ENCODE measurements at places on chromosomes 6 and 20.

DNA sequence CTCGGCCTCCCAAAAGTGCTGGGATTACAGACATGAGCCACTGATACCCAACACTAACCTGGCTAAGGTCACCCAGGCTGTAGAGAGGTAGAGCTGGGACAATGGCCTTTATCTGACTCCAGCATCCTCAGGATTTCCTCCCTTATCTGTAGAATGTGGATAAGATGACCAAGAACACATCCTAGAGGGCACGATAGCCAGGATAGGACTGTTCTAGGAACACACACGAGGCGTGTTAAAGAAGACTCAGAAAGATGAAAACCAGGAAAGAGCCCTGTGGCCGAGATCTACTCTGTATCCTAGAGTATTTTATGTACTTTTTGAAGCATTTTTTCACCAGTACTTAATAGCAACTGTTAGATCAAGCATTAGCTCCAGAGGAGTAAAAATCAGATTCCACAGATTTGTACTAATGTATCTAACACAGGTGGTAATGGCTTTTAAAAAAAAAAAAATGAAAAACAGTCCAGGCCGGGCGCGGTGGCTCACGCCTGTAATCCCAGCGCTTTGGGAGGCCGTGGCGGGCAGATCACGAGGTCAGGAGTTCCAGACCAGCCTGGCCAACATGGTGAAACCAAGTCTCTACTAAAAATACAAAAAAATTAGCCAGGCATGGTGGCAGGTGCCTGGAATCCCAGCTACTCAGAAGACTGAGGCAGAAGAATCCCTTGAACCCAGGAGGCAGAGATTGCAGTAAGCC, 17.3 kb downstream of the PPP1R10 start:
- DNase-seq, result no peak

- DNase-seq, result no peak
Measured at GRCh38 chr6:14452567-14453527, 335.3 kb downstream of the CD83 start.

- DNase-seq, result no peak
Measured at GRCh38 chr6:44463728-44464450, 76.4 kb downstream of the CDC5L start.

DNA sequence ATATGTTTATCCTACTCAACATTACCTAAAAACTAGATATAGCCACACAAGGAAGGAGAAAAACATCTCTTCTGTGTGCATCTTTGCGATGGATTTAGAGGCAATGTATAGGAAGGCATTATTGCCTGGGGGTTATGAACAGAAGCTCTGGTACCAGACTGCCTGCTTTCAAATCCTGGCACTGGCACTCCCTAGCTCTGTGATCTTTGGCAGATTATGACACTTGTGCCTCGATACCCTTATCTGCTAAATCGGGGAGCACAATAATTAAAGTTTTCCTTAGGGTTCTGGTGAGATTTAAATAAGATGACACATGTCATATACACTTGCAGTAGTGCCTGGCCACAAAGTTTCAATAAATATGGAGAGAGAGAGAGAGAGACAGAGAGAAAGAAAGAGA, 53.3 kb downstream of the SYNE1 start:
- no peak for DNase-seq

DNA sequence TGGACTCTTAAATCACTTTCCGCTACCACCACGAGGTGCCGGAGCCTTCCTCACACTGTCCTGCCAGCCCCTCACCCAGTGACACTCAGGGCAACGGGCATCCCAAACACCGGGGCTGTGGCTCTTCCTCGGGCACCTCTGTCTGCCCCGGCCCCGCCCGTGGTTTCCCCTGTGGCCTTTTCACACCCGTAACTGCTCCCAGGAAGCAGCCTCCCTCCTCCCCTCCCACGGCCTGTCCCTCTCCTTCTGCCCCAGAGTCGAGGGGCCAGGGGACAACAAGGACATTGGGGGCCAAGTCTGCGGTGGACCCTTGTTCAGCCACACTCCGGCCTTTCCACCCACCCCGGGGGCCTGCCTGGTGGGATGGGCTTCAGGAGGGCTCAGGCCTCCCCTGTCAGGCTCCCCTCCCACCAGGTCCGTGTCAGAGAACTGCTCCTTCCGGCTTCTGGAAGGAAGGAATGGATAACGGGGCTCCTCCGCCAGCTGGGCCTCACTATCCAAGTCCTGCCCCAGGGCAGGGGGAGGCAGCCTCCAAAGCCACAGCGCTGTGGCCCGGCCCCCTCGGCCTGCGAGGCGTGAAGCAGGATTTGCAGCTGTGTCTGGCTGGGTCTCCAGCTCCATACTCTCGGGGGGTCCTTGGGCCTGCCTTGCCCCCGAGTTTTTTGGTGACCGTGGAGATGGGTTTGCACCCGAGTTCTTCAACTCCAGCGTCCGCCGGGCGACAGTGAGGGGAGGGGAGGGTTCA, 54.7 kb upstream of the CHRNA4 start:
- no peak for DNase-seq

- no peak for DNase-seq
Measured at GRCh38 chr6:475314-475713, 83.8 kb downstream of the IRF4 start.

GRCh38 chr6:137156650-137157049, 16.8 kb downstream of the IL22RA2 start:
- DNase-seq, result no peak

- DNase-seq, result no peak
Measured at GRCh38 chr6:149410557-149410956, 10.5 kb downstream of the SUMO4 start.

DNA sequence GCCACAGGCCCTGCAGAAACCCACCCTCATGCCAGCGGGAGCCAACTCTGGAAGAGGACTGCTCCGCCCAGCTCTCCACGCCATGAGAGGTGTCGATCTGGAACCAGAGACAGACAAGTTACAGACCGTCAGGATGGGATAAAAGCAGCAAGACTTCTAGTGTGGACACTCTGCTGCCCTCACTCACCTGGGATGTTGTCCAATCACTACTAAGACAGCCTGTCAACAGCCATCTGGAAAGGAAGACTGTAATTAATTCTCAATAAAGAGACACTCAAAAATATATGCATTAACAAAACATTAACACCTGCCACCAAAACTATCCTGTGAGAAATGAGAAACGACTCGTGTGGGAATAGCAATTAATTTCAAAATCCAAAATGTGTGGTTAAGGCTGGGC, 28.3 kb downstream of the SLC2A4RG start:
- no peak for DNase-seq

DNA sequence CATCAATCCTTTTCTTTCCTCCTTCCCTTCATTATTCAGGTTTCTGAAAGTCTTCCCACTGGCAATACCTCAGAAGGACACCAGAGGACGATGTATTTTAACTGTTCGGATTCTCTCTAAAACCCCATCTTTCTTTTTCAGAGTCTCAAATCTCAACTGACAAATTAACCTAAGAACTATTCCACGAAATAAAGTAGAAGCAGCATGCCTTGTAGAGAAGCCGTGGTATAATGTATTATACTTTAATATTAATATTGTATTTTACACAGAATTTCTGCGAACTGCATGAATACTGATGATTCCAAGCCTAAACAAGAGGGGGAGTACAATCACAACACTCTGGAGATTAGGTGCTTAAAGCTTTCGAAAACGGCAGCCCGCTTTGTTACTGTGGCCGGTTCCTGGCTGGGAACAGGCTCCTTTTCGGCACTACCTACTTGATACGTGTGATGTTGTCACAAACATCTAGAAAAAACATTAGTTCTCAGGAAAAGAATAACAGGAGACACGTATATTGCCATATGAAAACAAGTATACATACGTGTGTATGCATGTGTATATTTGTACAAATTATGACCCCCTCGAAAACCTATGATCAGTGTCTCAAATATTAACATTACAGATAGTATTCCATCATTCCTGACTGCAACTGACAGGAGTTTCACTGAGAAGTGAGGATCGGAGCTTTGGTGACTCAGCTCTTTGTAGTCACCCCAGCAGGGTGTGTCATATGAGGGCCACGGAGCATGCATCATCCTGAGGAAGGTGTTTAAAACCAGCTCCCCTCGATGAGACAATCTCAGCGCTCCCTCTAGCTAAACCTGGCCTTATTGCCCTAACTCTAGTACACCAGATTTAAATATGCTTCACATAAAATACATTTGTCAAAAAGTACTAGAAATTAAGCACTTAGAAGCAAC, 319.7 kb upstream of the TCF21 start:
- DNase-seq, result no peak

DNA sequence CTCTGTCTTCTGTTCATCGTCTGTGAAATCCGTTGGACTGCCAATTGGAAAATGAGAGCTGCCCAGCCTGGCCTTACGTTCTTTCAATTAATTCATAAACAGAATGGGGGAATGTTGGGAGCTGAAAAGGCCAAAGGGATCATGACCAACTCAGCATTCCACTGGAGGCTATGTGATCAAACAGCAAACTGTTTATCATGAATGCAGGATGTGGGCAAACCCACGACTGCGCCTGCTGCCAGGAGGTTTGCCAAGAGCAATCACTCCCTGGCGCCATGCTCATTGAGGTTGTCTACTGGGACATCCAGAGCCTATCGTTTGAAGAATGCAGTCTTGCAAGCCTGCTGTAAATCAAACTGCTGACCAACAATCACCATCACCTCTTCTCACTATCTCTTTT, 9.3 kb upstream of the FKBP1A start:
- DNase-seq, result no peak

DNA sequence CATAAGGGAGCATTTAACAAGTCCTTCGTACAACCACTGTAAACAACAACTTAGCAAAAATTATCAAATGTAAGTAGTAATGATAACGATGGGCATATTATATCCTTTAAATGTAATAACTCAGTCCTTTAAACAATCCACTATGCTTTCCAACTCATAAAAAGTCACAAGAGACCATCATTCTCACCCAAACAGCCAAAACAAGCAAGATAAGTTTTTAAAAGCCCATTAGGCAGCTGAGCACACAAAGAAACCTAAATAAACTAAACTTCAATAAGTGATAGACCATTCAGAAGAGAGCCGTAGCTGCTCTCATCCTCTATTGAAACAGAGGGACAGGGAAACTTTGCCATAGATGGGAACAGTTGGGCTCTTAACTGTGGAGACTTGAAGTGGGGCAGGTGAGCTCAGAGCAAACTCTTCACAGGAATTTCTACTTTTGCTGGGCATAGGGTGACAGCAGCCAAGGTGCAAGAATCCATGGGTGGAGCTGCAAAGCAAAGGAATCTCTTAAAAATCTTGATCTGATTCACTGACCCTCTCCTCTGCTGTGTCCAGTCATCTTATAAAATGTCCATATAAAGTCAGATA, 22.5 kb downstream of the RAB22A start:
- DNase-seq, result no peak

- DNase-seq, result no peak
Measured at GRCh38 chr6:156953127-156953478, 175.9 kb downstream of the ARID1B start.

DNA sequence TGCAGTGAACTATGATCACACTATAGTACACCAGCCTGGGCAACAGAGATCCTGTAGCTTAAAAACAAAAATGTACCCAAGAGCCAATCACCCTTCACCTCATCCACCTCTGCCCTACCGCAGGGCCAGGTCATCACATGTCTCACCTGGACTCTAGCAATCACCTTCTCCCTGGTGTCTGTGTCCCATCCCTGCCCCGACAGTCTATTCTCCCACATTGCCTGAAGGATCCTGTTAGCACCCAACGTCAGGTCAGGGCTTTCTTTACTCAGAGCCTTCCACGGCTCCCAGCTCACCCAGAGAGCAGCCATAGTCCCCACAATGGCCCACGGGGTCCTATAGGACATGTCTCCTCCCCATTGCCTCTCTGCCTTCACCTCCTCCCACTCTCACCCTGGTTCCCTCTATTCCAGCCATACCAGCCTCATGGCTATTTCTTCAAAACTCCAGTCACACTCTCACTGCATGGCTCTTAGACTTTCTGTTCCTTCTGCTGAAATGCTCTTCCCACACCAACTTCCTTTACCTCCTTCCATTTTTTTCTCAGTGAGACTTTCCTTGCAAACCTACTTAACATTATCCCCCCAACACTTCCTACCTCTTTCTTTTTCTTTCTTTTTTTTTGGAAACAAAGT, 22.5 kb upstream of the ARFGEF2 start:
- DNase-seq, result no peak

GRCh38 chr6:47669684-47670513, 28.5 kb upstream of the ADGRF4 start:
- no peak for DNase-seq

GRCh38 chr6:53912661-53913060, 117.9 kb downstream of the LRRC1 start:
- DNase-seq, result no peak

- DNase-seq, result no peak
Measured at GRCh38 chr6:24273096-24273870, 84.6 kb downstream of the DCDC2 start.

- no peak for DNase-seq
Measured at GRCh38 chr6:16635810-16636602, 125.3 kb downstream of the ATXN1 start.

DNA sequence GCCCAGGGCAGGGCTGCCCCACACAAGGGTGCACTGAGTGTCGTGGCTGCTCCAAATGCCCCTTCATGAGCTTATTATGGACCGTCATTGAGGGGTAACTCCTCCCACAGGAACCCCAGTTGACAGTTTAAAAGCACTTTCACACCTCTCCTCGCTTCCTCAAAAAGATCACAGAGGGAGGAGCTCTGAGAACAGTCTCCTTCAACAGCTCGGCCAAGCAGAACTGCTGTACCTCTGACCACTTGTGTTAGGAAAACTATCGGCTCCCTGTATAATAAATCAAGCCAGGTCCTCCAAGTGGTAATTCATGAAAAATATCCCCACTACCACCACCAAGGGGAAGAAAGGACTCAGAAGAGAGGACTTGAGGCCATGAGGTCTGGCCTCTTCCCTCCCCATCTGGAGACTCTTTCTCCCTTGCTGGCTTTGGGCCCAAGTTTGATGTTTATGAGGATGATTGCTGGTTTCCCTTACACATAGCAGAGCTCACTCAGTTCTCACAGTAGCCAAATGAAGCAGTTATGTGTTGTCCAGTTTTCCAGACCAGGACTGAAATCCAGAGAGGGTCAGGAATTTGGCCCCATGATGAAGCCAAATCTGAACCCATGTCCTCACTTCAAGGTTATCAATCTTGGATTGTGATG, 8.7 kb downstream of the SNX21 start:
- no peak for DNase-seq

GRCh38 chr6:114446342-114446741, 103.5 kb upstream of the HS3ST5 start:
- no peak for DNase-seq

- DNase-seq, result peak; percentile 47
Measured at GRCh38 chr6:7051780-7052442, 55.9 kb upstream of the RREB1 start.

DNA sequence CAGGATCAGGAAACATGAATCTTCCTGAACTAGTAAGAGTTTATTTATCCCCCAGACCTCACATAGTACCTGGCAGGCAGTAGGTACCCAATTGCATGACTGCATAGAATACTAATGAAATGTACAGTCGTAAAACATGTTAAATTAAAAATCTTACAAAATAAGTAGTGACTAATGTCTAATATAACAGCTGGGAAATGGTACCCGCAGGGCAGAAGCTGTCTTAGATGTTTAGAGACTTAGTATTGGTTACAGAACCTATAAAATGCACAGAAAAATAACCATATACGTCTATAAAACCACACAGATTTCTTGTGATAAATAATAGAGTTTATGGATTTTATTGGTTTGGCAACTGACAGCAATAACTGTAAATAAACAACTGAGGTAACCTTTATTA, 139.1 kb upstream of the GMDS start:
- DNase-seq, result no peak

- DNase-seq, result no peak
Measured at GRCh38 chr20:51945881-51946280, 143.6 kb upstream of the SALL4 start.

- no peak for DNase-seq
Measured at GRCh38 chr20:44695674-44696300, 19.4 kb upstream of the CCN5 start.

All from T follicular helper cell (primary cell).